ENCODE measurements at places on chromosomes 6 and 20. TPM values are rescaled to one million over a fixed set of nuclear protein-coding genes. Genes with fewer than 3 reads are reported as not detected.

NRN1 gene
- total RNA-seq, result 14.5 TPM

NTSR1 gene
- 0.06 TPM for total RNA-seq

EDN1 gene
- total RNA-seq, result 2.2 TPM

LY86 gene
- total RNA-seq, result 2.3 TPM

BCAS1 gene
- not detected for total RNA-seq

NKAIN4 gene
- total RNA-seq, result not detected

ADTRP gene
- total RNA-seq, result 0.59 TPM

CASS4 gene
- total RNA-seq, result 0.71 TPM

HUS1B gene
- 0.29 TPM for total RNA-seq

SPDEF gene
- 0.17 TPM for total RNA-seq

WFDC10B gene
- not detected for total RNA-seq

ARG1 gene
- not detected for total RNA-seq

MTFR2 gene
- total RNA-seq, result not detected

HLA-DOB gene
- 0.20 TPM for total RNA-seq

RAD21L1 gene
- not detected for total RNA-seq

KIAA1755 gene
- total RNA-seq, result 13.6 TPM

ZNF391 gene
- 1.6 TPM for total RNA-seq

ATF6B gene
- total RNA-seq, result 38.4 TPM

TFAP2A gene
- total RNA-seq, result 1.1 TPM

ALDH5A1 gene
- 10.9 TPM for total RNA-seq

RIPK1 gene
- 8.9 TPM for total RNA-seq

MARCKS gene
- total RNA-seq, result 18.4 TPM

OXT gene
- total RNA-seq, result 0.50 TPM

C6orf132 gene
- total RNA-seq, result 0.64 TPM

PTGIS gene
- 53.6 TPM for total RNA-seq

SLC2A10 gene
- total RNA-seq, result 8.5 TPM

HLA-DQA1 gene
- 18.4 TPM for total RNA-seq

ZHX3 gene
- 37.9 TPM for total RNA-seq

CYP39A1 gene
- total RNA-seq, result 7.1 TPM

GNMT gene
- 0.43 TPM for total RNA-seq

ADAM33 gene
- total RNA-seq, result 11.5 TPM

SEL1L2 gene
- not detected for total RNA-seq

CCM2L gene
- 6.2 TPM for total RNA-seq

MEP1A gene
- total RNA-seq, result not detected

OPRL1 gene
- total RNA-seq, result 0.91 TPM

NOTCH4 gene
- total RNA-seq, result 18.1 TPM

ROMO1 gene
- total RNA-seq, result 156 TPM

TREM1 gene
- total RNA-seq, result 0.46 TPM

All from right cardiac atrium (tissue), 5 donors.